ENCODE measurements at places on chromosomes 16 and 17.

DNA sequence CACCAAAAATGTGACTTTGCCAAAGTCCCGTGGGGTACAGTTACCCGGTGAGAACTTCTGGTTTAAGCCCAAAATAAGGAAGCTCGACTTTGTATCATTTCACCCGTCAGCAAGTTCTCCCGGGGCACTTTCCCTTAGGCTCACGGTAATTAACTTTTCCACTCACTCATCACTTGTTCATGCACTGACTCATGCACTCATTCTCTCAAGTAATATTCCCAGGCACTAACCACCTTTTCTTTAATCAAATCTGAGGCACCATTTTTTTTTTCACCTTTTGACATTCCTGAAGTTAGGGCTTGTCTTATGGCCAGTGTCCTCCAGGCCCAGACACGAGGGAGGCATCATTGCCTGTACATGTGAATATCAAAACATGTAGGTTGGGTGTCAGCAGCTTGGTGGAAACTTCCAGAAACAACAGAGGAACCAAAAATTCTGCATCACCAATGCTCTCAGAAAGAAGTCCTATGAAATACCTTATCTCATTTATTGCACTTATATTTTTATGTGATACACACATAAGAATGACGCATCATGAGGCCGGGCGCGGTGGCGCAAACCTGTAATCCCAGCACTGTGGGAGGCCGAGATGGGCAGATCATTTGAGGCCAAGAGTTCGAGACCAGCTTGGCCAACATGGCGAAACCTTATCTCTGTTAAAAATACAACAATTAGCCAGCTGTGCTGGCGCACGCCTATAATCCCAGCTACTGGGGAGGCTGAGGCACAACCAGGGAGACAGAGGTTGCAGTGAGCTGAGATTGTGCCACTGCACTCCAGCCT, 36.1 kb upstream of the ATP2C2 start:
- no peak for DNase-seq

GRCh38 chr17:59684967-59685366, 22.3 kb downstream of the PTRH2 start:
- no peak for DNase-seq

DNA sequence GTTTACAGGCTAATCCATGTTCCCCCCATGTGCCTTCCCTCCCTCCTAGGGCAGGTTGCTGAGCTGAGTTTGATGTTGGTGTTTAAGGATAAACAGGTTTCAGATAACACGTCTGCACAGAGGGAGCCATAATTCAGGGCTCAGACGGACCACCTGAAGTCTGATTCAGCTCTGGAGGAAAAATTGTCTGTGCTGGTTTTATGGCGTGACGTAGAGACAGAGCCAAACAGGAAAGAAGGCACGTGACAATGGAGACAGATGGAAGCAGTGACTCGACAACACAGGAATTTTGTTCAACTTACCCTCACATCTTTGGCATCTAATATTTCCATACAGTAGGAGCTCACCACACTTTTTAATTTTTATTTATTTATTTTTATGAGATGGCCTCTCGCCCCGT, 10.7 kb upstream of the USP10 start:
- DNase-seq: no peak

DNA sequence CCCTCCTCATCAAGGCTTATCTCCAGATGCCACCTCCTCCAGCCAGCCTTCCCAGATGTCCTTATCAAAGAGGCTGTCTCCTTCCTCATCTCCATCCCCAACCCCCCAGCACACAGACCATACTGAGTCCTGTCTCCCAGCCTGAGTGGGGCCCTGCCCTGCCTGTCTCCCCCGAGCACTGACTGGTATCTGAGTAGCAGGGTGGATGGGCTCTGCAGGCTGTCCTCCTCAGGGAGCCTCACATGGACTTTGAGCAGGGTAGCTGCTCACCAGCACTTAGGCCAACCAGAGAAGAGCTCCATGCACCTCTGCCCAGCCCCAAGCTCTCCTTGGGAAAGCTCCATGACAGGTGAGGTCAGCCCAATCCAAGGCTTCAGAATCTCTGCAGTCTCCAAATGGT, 20.0 kb upstream of the ITGA3 start:
- DNase-seq: no peak

GRCh38 chr17:2909175-2909845, 113.1 kb downstream of the RAP1GAP2 start:
- DNase-seq: no peak

DNA sequence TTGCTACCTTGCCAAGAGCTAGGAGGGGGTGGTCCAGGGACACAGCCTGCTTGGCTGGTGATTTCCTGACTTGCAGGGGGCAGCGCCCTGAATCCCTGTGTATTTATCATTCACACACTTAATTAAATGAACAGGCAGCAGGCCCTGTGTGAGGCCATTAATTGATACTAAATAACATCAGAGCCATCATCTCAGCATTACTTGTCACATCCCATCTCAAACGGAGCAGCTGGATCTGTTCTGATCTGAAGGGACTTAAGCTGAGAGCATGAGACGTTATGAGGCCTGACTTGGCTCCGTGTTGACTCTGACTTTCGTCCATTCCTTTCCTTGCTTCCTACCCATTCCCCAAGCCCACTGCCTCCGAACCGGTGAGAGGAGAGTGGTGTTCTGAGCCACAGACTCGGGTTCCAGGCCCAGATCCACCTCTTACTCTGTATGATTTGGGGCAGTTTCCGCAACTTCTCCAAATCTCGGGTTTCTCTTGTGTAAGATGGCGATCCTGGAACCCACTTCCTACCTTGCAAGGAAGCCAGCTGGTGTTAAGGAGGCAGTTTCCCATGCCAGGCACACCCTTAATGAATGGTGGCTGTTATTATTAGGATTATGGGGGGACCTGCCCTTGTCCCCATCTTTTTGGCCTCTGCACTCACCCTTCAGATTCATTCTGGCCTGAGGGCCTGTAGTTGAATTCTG, 33.8 kb downstream of the CACNA1G start:
- no peak for DNase-seq

DNA sequence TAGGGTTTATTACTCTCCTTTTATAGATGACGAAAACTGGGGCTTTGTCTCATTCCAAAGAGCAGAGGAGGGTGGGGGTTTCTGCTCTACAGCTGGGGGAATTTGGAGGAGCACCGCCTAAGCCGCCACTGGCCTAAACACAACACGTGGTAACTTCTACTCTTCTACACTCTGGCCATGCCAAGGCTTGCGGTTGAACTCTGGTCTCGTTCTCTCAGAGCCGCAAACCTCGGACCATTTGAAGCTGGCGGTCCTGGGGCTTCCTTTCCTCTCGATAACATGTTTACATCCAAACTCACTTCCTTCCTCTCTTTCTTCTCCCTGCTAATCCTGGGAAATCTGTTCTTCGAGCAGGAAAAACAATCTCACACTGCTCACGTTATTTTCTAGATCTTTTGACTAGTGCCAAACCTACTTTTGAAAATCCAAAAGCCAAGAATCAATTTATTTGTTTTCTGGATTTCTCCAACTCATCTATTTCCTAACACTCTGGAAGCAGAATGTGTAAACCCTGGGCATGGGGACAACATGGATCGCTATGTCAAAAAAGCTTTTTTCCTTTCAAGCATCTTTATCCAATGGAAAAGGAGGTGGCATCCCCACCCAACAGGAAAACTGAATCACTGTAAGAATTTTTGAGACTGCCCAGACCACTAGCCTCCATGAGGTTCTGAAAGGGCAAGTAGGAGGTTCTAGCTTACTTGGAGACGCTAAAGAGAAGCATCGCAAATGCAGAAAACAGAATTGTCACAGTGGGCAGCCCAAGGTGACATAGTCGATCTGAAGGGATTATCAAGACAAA, 13.6 kb upstream of the EEF2K start:
- DNase-seq: peak; percentile 85

DNA sequence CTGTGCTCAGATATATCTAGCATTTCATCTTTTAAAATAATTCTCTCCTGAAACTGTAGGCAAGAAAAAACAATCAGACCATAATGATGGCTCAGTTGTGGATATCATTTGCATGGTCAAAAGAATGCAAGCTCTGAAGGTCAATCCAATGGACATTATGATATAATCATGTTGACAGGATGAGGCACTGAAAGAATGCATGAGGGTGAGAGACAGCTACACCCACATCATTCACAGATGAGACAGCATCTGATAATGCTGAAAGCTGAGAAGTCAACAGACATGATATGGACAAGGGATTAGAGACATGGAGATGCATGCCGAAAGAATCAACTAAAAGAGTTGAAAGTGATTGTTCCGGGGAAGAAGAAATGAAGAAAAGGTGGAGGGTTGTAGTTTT, 346.4 kb upstream of the CDH5 start:
- no peak for DNase-seq

- DNase-seq: no peak
Observed at GRCh38 chr17:55859301-55859795, 108.5 kb downstream of the PCTP start.

- DNase-seq: no peak
Observed at GRCh38 chr17:75486151-75486550, 29.2 kb downstream of the CASKIN2 start.

DNA sequence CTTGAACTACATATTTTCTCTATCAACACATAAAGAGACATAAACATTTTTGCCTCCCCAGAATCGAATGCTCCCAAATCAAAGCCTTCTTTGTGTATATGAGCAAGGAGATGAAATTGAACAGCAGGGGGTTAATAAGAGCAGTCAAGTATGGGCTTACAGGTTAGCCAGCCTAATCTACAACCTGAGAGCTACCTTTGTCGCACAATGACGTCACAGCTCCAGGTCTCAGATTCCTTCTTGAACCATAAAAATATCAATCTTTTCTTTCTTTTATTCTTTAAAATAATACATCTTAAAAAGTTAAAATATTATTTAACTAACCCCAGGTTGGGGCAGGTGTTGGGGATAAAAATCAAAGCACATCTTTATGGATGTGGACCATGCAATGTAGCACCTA, 482.9 kb upstream of the CDH11 start:
- DNase-seq: no peak

GRCh38 chr17:57888311-57889216, 38.7 kb upstream of the MRPS23 start:
- DNase-seq: no peak

- no peak for DNase-seq
Observed at GRCh38 chr16:508884-509736, 18.4 kb upstream of the CAPN15 start.

- DNase-seq: no peak
Observed at GRCh38 chr17:72565006-72565405, 444.2 kb downstream of the SOX9 start.

GRCh38 chr17:56898874-56899273, 15.0 kb downstream of the TRIM25 start:
- DNase-seq: no peak

DNA sequence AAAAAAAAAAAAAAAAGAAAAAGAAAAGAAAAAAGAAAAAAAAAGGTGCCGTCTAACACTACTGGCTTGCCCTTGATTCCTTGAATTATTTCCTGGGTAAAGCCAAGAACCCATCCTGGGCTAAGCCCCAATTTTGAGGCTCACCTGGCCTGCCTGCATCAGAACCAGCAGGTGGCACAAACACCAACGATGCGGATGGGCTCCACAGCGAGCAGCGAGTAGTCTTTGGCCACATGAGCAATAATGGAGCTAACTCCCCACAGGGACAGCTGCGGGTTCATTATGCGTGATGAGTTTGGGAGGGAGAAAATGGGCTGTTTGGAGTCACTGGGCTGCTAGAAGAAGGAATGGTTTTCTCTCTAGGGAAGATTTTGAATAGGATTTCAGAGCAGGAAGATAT, 91.1 kb downstream of the ASIC2 start:
- DNase-seq: no peak

DNA sequence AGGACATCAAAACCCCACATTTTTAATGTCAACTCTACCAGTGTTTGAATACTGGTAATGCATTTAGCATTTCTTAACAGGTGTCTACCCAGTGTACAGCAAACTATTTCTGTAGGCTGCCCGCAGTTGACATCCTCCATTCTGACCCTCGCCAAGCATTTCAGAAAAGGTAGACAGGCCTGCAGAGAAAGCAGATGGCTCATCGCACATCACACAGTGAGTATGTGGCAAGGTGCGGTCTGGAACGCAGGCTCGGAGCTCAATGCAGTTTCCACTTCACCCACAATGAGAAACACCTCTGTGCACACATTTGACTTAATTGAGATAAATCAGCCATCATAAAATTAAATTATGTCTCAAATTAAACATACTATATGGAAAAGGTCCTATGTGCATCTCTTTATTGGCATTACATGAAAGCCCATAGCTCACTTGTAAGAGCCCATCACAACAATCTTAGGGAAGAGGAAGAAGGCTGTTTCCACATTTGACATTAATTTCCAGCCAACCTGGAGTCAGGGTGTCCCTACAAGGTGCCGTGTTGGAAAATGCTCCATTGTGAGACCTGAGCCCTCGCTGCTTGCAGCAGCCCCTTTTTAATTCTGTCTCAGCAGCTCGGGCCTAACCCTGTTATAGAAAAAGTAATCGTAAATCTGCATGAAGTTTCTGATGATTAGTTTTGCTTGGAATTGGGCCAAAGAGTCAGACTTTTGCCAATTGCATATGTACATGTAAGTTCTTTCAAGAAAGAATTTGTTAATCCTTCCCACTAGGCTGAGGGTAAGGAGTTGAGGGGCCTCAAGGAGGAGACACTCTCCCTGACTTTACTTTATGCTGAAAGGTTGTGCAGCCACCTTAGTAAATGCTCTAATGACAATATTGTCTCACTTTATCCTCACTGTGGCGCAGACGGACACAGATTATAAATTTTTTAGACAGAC, 378.7 kb upstream of the DYNLRB2 start:
- no peak for DNase-seq

- no peak for DNase-seq
Observed at GRCh38 chr16:57264381-57264780, 19.3 kb downstream of the ARL2BP start.

GRCh38 chr16:87391324-87391949, 699 bp upstream of the MAP1LC3B start:
- DNase-seq: peak; percentile 8

DNA sequence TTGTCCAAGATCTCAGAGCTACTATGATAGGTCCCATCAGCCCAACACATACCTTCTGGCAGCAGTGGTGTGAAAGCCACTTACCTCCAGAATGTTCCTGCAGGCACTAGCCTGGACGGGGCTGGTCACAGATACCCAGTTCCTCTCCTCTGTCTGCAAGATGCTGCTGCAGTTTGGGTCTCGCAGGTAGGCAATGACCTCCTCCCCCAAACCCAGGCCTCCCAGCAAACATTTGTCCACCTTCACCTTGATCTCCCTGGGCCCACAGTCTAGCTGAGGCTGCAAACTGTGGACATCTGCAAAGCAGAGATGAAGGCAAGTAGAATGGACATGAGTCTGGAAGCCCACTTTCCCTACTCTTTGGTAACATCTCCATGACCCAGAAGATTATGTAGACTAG, 7.1 kb downstream of the GP2 start:
- no peak for DNase-seq

DNA sequence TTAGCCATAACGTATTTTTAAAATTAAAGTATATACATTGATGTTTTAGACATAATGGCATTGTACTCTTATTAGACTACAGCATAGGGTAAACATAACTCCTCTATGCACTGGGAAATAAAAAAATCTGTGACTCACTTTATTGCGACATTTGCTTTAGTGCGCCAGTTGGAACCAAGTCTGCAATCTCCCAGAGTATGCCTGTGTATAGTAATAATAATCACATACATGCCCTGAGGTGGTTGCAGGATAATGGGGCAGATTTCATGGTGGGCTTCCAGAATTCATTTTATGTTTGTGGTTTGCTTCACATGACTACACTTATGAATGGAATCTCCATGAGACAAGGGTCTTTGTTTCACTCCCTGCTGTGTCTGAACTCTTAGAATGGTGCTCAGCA, 66.9 kb upstream of the N4BP1 start:
- DNase-seq: no peak

All from naive thymus-derived CD4-positive, alpha-beta T cell (primary cell).